ENCODE measurements at places on chromosomes 6 and 20. TPM values are rescaled to one million over a fixed set of nuclear protein-coding genes. Genes with fewer than 3 reads are reported as not detected.

Gene PNLDC1
- not detected for total RNA-seq

Gene HLA-B
- total RNA-seq = 87.4 TPM

Gene C6orf141
- total RNA-seq = 29.9 TPM

GRCh38 chr6:71194724-71195123 lies 93.9 kb upstream of the OGFRL1 start:
- no peak overlapping the region for H3K4me3 ChIP-seq
- no peaks in the 10 kb centered on the region for H3K36me3 ChIP-seq

DNA sequence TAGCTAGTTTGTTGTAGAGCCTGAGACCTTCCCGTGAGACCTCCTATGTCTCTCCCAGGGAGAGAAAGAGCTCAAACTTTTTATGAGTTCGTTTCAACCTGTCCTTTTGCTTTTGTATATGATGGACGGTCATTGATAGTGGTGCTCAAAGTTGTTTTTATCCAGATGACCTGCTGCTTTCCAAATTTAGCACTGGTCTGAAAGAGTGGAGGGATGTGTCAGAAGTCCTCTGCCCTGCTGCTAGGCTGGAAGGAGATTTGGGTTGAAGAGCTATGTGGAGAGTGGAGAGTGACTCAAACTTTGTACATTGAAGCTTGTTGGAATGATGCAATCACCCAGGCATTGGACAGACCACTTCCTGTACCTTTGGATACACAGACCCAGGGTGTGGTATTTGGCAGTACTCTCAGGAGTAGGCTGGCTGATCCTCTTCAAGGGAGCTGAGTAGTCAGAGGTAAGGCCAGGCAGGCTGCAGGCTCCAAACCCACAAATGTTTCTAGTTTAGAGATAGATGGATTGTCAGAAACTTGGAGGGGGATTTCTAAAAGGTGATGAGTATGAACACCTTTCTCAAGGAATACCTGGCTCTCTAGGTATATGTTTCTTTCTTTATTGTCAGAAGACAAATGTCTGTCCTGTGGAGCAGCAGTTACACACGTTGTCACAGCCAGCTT lies 49.4 kb upstream of the RREB1 start:
- H3K36me3 ChIP-seq = no peaks in the 10 kb centered on the region
- H3K4me3 ChIP-seq = peak overlapping the region; percentile 44
- DNase-seq = peak; percentile 99
- H3K27ac ChIP-seq = peak overlapping the region; percentile 91

- peaks cover 70% of the 10 kb centered on the region for H3K36me3 ChIP-seq
- no peak for DNase-seq
- no peak overlapping the region for H3K4me3 ChIP-seq
- H3K27me3 ChIP-seq = no peaks in the 10 kb centered on the region
Observed at GRCh38 chr6:107868867-107869611, 44.9 kb upstream of the SCML4 start.

DNA sequence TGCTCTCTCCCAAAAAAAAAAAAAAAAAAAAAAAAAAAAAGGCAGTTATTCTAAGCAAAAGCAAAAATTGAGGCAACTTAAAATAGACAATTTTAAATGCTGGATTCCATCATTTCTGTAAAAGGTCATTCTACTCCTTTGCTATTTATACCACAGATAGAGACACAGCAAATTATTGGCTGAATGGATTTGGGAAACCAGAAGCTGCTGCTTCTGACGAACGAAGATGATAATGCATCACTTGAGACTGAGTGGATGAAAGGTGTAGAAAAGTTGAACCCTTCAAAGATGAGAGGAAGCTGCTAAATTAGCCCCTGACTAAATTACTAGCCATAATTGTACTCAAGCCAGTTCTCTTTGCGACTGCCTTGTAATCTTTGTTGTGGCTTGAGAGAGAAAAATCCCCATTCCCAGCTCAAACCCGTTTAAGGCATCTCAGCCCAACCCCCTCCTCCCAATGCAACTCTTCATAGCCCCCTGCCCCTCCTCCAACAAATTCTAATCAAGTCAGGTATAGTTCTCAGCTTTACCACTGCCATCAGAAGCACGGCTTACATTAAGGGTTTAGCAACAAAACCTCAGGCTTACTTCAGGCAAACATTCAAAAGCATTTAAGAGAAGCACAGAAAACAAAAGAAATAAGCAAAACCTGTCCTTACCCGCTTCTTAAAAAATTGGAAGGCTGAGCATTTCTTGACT lies 1.0 kb downstream of the SGK1 start:
- no peaks in the 10 kb centered on the region for H3K4me1 ChIP-seq
- no peak overlapping the region for H3K4me3 ChIP-seq
- no peak for DNase-seq
- no peaks in the 10 kb centered on the region for H3K27me3 ChIP-seq
- no peak overlapping the region for H3K27ac ChIP-seq
- H3K36me3 ChIP-seq = no peaks in the 10 kb centered on the region
